T-helper 22 cell (primary cell): ENCODE measurements at places on chromosomes 3 and 15.

DNA sequence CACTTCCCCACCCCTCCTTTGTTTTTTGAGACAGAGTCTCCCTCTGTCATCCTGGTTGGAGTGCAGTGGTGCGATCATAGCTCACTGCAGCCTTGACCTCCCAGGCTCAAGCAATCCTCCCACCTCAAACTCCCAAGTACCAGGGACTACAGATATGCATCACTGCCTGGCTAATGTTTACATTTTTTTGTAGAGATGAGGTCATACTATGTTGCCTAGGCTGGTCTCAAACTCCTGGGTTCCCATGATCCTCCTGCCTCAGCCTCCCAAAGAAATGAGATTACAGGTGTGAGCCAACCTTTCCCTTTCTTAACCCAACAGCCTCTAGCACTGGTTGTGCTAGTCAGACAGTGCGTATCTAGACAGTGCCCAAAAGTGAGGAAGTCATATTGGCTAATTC, 6.4 kb upstream of the GATM start:
- no peak for DNase-seq

- DNase-seq = no peak
These were observed 342.5 kb upstream of the NR2F2 start for GRCh38 chr15:95987886-95988573.

DNA sequence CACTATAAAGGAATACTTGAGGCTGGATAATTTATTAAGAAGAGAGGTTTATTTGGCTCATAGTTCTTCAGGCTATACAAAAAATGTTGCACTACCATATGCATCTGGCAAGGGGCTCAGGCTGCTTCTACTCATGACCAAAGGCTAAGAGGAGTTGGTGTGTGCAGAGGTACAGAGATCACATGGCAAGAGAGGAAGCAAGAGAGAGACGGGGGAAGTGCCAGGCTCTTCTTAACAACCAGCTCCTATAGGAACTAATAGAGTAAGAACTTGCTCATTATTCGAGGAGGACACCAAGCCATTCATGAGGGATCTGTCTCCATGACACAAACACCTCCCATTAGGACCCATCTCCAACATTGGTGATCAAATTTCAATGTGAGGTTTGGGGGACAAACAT, 6.0 kb upstream of the FNDC3B start:
- no peak for DNase-seq

- no peak for DNase-seq
These were observed 467.9 kb upstream of the ATP11B start for GRCh38 chr3:182325213-182325950.

- no peak for DNase-seq
These were observed 98.2 kb upstream of the CHD2 start for GRCh38 chr15:92801774-92802464.

- no peak for DNase-seq
These were observed 9.2 kb downstream of the POC1A start for GRCh38 chr3:52144796-52145735.

GRCh38 chr3:184361532-184361931, at the start of the genes CLCN2 and POLR2H:
TSS of gene CLCN2 (minus strand) at chr3:184361605. CDS start at chr3:184361479, 126 bp downstream.
TSS of gene POLR2H (plus strand) at chr3:184361710. CDS start at chr3:184363493, 1,783 bp downstream.
- DNase-seq = peak; percentile 27
